ENCODE measurements at places on chromosomes 16 and 17.

DNA sequence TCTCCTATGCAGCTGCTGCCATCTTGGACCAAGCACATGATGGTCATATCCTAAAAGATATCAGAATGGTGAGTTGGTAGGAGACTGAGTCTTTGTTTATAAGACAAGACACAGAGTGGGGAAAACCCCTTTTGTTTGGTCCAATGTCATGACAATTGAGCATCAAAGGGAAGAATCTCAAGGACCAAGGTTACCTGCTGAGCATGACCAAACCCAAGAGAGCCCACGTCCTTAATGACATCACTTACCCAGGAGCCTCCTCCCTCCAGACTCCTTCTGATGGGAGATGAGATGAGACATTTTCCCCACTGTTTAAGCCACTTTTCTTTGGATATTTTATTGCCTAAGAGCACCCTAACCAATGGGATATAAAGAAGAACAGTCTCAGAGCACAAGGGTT lies 478.1 kb downstream of the NPIPA7 start:
- no peak for DNase-seq

GRCh38 chr16:20203272-20203671 lies 124.0 kb downstream of the GP2 start:
- no peak for DNase-seq

GRCh38 chr17:4588898-4589625 lies 4.7 kb downstream of the SMTNL2 start:
- DNase-seq: no peak

DNA sequence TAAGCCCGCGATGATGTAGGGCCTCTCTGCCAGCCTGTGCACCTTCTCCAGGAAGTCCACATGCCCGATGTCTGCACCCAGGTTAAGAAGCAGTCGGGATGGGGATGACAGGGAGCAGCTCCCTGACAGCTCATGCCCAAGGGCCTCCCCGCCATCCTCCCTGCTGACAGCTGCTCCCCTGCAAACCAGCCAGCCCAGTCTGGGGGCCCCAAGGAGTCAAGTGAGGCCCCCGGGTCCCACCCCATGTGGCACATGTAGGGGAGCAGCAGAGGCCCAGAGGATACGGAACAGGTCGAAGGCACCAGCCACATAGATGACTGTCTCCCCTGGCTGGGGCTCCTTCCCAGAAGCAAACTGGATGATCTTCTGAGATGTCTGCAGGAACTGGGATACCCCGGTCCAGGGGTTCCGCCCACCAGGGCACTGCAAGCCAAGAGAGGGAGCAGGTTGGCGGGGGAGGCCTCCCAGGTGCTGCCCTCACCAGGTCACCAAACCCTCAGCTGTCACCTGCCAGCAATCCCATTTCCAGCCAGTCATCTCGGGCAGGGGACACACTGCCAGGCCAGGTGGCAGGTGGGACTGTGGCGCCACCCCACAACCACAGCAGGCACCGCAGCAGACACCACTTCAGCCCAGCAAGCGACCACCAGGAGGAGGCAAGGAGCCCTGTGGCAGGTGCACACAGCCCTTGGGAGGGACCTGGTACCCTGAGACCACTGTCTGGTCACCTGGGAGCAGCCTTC lies 4.6 kb downstream of the PCYT2 start:
- no peak for DNase-seq

DNA sequence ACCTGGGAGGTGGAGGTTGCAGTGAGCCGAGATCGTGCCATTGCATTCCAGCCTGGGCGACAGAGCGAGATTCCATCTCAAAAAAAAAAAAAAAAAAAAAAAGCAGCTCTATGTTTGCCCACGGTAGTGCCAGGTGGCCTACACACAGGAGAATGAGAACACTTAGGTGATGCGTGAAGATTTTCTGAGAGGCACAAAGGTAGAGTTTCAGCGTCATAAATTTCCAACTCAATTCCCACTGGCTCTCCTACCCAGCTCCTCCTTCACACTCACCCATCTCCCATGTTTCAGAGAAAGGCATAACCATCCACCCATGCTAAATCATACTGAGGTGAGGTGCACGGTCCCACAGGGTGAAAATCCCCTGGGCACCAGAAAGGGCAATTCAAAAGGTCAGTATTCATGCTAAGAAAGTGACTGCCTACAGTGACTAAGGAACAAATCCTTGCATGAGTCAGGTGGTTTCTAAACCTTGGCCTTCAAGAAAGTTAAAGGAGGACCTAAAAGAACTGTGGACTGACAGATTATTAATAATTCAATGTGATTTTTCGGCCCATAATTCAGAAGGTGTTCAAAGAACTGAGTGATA lies 4.8 kb downstream of the DCAKD start:
- no peak for DNase-seq

GRCh38 chr17:80762076-80762475 lies 217.4 kb downstream of the RPTOR start:
- DNase-seq: no peak

DNA sequence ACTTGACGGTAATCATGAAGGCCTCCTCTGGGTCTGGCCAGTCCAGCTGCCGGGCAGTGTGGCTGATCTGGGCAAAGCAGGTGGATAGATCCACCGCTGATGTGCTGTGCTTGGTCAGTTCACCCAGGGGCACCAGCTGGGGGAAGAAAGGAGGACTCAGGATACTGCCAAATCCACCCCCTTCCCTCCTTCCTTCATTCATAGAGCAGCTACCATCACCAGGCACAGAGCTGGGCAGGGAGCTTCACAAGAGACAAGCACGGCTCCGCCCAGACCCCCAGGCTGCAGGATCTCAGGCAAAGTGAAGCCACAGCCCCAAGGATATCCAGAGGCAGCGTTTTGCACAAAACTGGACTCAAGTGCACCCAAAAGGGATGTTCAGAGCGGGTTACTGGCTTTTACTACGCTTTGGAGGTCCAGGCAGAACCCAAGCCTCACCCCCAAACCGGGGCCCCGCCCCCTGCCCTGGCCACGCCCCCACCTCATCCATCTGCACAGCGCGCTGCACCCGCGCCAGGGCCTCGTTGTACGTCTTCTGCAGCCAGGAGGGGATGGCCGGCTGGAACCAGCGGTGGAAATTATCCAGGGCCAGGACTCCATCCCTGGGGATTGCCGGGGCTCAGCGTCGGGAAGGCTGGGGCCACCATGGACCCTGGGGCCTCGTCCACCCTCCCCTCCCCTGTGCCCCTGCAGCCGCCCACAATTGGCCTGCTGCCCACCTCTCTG lies 9.1 kb downstream of the UNC13D start:
- DNase-seq: no peak

DNA sequence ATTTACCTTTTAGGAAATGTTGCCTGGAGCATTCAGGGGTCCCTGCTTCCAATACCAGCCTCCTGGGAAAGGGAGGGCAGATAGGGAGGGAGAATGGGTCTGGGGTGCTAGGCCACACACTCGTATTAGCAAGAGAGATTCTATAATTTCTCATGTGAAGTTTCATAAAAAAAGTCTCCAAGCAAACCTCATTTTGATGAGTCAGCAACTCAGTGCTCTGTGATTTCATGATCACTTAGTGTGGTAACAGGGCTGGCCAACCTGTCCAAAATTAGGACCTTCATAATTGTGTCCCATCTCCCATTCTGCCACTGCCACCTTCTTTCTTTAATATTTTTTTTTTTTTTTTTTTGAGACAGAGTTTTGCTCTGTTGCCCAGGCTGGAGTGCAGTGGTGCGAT lies 41.4 kb downstream of the IGF2BP1 start:
- DNase-seq: no peak

- DNase-seq: no peak
Measured at GRCh38 chr17:50114401-50114800, 15.6 kb downstream of the SAMD14 start.

DNA sequence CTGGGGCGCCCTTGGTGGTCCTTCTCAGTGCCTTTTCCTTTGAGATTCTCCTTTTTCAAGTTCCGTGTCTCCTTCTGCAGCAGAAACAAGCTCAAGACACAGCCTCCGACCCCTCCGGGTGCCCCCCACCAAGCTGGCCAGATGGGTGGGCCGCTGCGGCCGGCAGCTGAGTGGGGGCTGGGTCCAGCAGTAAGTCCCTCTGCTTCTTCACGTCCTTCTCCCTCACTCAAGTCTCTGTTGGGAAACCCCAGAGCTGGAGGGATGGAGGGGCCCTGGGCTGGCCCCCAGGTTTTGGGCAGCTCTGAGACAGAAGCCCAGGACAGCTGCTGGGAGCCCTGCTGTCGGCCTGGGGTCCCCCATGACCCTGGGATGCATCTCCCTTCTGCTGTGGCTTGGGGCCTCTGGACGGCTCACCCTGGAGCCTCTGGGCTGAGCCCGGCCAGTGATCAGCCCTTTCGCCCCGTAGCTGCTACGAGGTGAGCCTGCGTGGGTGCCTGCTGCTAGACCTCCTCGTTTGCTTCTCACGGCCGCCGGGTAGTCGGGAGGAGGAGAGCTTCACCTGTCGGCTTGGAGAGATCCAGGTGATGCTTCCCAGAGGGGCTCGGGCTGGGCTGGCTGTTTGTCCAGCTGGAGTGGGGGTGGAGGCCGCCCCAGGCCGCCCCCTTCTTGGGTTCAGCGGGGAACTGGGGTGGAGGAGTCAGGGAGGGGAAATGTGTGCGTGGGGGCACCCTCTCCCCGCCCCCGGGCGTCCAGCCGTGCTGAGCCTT lies 10.7 kb downstream of the ENGASE start:
- no peak for DNase-seq

- no peak for DNase-seq
Measured at GRCh38 chr16:24681793-24682192, 47.7 kb upstream of the TNRC6A start.
